ENCODE measurements at places on chromosomes 4 and X. TPM values are rescaled to one million over a fixed set of nuclear protein-coding genes. Genes with fewer than 3 reads are reported as not detected.

- DNase-seq, result no peak
These were observed 16.2 kb upstream of the PUDP start for GRCh38 chrX:7164174-7164573.

Gene SSX4
- not detected for total RNA-seq

Gene EOLA2
- total RNA-seq, result 2.3 TPM

Gene TCEAL7
- total RNA-seq, result 90.0 TPM

DNA sequence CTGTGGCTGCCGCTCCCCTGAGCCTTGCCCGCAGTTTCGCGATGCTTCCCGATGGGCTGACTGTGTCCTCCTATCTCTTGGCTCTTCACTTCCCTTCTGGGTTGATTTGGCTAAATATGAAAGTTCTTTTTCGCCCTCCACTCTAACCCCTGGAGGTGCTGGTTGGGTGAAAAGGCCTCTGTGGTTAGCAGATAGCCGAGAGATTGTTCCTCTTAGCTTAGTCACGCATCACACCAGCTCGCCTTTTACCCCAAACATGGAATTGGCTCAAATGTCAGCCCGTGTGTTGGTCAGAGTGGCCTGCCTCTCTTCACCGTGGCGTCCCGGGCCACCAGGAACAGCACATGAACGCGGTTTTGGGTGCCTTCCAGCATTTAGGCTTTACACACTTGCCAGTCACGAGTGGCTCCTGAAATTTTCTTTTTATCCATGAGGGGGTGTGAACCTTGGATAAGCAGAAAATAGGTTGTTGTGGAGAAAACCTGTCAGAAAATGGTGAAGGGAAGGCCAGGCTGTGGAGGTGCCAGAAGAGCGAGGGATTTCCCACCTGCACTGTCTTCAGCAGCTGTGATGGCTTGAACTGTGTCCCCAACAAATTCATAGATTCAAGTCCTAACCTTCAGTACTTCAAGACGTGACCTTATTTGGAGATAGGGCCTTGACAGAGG, 8.9 kb downstream of the CLCN4 start:
- no peak for DNase-seq
